ENCODE measurements at places on chromosomes 7 and 10.

GRCh38 chr7:150405584-150406311 is 26.6 kb downstream of the ZNF775 start:
- DNase-seq, result no peak

GRCh38 chr7:2808891-2809665 is 35.0 kb downstream of the GNA12 start:
- no peak for DNase-seq

GRCh38 chr10:71015674-71016073 is 127.3 kb upstream of the PCBD1 start:
- no peak for DNase-seq

GRCh38 chr7:28470344-28470743 is 58.0 kb downstream of the CREB5 start:
- no peak for DNase-seq

GRCh38 chr10:129810-130209 is 5.4 kb upstream of the ZMYND11 start:
- DNase-seq, result no peak

DNA sequence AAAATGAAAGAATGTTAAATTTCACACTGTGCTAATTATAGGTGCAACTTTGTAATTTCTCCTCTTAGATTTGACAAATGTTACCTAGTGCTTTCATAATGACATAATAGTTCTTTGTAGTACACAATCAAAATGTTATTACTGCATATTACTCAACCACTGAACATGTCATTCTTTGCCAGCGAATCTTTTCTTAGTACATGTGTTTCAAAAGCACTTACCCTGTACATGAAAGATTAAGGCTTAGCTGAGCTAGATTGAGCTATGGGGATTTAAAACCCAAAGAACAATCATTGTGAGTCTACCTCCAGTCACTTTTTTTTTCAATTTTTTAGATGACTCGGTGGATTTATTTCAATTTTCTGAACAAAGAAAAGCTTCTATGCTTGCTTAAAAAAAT is 123.5 kb upstream of the FERD3L start:
- DNase-seq, result no peak

DNA sequence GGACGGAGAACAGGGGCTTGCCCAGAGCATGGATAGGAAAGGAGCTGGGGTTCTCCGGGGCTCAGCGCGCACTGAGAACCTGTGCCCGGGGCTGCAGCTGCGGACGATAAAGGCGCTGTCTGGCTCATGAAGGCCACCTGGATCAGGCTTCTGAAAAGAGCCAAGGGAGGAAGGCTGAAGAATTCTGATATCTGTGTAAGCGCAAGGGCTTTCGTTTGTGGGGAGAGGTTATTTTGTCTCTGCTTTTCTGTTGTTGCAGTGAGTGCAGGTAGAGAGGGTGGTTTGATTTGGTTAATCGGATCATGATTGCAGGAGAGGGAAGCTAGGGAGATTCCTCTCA is 250.5 kb downstream of the NSUN6 start:
- DNase-seq, result no peak

DNA sequence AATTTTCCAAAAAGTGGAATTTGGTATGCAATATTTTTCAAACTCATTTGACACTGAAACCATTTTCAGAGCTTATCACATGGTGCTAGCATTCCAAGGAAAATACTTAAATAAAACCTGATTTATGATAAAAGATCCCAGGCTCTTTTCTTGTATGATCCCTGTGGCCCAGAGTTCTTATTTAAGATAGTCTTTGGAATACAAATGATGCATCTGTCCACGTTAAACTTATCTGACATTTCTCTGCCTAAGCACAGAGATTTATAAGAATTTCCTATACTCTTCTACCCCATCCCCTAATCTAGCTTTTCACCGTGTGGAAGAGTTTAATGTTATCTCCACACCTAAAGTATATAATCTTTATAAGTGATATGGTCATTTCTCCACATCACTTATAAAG is 66.2 kb downstream of the AHR start:
- DNase-seq, result no peak

DNA sequence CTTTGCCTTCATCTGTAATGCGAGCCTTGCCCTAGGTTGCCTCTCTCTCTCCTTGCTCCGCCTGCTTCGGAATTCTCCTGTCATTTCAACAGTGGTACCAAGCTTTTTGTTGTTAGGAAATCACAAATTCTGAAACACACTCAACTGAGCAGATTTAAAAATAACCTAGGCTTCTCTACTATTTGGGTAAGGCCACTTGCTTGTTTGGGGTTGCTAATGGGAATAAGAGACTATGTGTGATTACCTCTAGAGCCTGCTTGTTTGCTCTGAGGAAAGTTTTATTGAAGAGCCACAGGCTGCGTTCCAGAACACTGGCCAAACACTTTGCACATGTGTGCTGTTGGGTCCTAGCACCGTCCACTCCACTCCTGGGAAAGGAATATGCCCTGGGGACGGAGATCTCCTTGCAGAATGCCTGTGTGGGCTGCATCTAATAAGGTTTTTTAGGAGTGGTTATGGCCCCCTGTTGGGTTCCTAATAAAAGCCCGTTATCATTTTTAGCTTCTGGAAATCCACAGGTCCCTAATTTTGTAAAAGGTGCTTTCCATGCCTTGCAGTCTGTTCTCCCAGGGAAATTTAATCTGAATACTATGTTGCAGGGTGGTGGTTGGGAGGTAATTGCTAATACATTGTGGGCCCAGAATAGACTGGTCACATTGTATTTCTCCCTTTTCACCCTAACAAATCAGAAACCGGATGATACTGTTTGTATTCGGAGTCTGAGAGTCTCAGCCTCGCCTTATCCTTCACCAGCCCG is 68.7 kb upstream of the KLF6 start:
- no peak for DNase-seq

DNA sequence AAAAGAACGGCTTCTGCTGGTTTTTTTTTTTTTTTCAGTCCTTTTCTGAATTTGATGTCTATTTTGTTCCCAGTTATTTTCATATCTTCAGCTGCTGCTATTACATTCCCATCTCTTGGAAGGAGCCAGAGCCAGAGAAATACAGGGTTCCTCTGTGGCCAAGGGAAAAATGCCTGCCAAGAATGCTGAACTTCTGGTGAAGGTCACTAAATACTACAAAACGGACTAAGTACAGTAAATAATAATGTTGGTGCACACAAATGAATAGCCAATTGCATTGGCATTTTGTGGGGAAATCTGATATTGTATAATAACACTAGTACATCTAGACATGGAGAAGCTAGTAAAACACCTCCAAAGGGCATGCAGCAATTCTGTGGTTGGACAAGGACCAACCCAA is 56.3 kb upstream of the ZEB1 start:
- no peak for DNase-seq

DNA sequence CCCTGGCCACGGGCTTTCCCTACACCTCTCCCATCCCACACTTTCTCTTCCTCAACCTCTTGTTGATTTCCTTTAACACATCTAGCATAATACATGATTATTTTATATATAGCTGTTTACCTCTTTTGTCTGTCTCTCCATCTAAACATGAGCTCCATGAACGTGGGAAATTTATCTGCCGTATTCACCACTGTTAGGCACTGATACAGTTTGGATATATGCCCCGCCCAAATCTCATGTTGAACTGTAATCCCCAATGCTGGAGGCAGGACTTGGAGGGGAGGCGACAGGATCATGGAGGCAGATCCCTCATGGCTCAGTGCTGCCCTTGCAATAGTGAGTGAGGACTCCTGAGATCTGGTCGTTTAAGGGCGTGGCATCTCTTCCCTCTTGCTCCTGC is 5.7 kb downstream of the CYTH3 start:
- DNase-seq, result no peak

- DNase-seq, result no peak
These were observed 326.1 kb downstream of the GALNT17 start for GRCh38 chr7:71457846-71458590.

GRCh38 chr10:131350245-131350644 is 38.7 kb upstream of the TCERG1L start:
- no peak for DNase-seq

- no peak for DNase-seq
These were observed 54.5 kb downstream of the RAB18 start for GRCh38 chr10:27558612-27559020.

DNA sequence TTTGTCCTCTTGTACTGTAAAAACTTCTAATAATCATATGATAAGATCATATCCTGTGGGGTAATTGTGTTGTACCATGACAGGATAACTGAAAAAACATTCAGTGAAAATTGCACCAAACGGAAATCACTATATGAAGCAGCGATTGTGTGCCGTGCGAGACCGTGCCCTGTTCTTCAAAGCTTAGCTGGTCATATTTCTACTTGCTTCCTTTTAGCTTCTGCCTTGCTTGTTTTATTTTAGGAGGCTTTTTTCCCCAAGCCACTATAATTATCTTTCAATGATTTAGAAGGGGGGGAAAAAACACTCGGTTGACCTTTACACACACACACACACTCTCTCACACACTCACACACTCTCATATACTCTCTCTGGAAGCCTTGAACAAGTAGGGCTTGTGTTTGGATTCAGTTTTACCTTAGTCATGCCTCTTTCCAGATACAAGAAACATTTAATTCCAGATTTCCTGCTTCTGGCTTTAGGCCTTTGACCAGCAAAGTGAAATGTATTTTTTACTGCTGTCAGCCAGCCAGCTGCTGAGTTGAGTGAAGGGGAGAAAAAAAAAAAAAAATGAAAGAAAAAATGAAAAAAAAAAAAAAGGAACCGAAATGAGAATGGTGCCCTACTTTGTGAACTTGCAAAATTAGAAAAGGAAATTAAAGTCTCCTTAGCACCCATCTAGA is 181.4 kb downstream of the ARID5B start:
- no peak for DNase-seq

- no peak for DNase-seq
These were observed 232.1 kb downstream of the FZD1 start for GRCh38 chr7:91496251-91496820.

- DNase-seq, result no peak
These were observed 152.7 kb downstream of the SKIDA1 start for GRCh38 chr10:21372651-21373410.

- no peak for DNase-seq
These were observed 2.3 kb downstream of the CREB3L2 start for GRCh38 chr7:137999496-138000080.

- no peak for DNase-seq
These were observed 36.9 kb downstream of the ENTPD1 start for GRCh38 chr10:95792874-95793285.

DNA sequence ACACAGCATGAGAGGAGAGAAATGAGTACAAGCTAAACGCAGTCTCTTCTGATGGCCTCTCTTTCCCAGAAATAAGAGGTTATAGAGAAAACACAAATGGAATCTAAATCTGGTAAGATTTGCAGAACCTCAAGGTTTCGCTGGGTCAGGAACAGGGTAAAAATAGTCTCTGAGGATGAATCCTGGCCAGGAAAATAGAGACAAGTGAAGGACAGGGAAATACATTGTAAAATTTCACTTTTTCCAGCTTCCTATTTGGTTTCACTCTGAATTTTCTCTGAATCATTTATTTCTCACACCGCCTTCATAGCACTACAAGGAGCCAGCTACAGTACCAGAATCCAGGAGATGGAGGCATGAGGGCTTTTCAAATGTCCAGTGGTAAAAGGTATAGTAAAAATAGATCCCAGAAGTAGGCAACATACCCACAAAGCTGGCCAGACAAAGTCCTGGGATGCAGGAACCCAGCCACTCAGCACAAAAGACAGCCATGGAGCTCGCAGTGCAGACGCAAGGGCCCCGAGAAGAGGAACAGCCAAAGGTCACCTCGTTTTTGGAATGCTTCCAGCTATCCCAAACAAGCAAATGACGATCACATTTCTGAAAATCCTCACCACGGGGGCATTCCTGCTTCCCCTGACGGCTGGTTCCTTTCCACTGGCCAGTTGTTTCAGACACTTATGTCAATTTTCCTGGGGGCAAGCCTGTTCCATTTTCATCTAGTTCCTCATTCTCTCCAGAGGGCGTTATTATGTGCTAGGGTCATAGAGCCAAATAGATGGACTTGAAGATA is 21.5 kb upstream of the IKZF1 start:
- no peak for DNase-seq

GRCh38 chr10:50508315-50509051 is 115.3 kb downstream of the SGMS1 start:
- DNase-seq, result peak; percentile 16

DNA sequence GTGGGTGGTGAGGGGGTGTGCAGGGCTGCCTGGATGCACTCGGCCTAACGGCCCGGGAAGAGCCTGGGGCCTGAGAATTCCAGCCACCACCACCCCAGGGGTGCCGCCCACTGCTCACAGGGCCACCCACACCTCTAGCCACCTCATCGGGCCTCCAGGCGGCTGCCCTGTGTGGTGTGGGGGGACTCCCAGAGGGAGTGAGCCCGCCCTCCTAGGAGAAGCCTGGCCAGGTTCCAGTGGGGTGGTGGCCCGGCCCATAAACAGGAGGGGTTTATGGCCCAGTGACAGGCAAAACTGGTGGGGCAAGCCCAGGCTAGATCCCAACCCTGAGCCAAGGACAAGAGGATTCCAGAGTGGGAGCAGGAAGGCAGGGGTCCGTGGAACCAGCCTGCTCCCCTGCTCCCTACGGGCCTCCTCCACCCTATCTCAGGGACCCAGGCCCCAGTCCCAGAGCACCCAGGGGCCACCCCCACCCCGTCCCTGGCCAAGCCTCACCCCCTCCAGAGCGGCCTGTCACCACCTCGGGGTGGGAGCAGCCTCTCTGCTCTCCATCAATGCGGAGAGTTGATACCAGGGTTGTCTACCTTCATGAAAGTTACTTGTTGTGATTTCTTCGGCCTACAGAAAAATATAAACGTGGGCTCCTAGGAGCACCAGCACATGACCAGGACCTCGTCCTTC is 20.2 kb upstream of the PDGFA start:
- DNase-seq, result no peak

GRCh38 chr7:115019882-115020605 is 98.2 kb downstream of the MDFIC start:
- no peak for DNase-seq

GRCh38 chr7:136523571-136523970 is 344.9 kb upstream of the CHRM2 start:
- no peak for DNase-seq

DNA sequence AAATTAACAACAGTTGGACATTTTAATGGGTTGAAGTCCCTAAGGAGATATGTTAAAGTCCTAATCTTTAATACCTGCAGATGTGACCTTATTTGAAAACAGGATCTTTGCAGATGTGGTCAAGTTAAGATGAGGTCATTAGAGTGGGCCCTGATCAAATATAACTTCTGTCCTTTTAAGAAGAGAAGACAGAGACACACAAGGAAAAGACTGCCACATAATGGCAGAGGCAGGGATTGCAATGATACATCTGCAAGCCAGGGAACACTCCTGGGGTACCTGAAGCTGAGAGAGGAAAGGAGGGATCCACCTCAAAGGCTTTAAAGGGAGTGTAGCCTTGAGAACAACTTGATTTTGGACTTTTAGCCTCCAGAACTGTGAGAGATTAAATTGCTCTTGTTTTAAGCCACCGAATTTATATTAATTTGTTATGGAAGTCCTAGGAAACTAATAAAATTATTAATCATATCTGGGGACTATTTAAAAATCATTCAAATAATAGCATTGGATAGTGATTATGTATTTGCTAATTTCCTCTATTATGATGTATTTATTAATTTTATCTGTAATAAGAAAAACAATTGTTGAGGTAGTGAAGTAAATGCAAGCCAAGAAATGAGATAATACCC is 700.0 kb upstream of the PCDH15 start:
- DNase-seq, result no peak

- no peak for DNase-seq
These were observed 9.4 kb upstream of the ZC3HAV1 start for GRCh38 chr7:139118805-139119485.
